Stimulated activated CD4-positive, alpha-beta T cell treated with anti-CD3 and anti-CD28 coated beads, TNF-alpha, amount 100 ng/mL, for 1 hour (primary cell): ENCODE measurements at places on chromosomes 5 and 9.
A peak's percentile ranks its signal among the peaks of the same experiment; 100 is the strongest.

DNA sequence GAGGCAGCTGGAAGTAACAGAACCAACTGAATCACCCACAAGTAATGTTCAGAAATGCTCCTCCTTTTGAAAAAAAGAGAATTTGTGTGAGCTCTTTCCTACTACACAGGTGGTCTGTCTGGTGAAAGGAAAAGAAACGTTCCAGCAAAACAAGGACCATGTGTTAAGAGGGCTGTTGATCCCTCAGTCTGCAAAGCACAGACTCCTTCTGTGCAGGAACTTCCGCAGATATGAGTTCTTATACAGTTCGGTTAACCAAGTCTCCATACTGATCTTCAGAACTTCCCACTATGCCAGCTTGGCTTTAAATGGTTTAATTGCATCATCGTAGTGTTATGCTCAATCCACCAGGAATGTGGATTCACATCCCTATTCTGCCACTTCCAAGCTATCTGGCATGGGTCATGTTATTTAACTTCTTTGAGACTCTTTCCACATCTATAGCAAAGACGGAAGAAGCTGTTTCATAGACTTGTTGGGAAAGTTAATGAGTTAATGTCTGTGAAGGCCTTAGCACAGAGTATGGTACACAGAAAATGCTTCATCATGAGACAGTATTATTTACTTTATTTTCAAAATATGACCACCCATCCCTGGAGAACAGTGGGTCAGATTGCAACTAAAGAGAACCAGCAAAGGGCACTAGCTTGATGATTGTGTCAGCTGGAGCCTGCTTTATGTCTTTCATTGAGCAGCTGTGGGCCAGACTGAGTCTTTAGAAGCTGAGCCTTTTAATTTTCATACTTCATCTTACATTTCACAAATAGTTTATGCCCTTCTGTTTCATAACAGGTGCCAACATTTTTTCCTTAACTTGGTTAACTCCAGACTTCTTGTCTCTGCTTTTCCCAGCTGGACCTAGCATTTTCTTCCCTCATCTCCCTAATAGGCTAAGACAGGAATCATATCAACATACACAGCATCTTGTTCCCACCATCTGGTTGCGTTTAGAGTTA, 89.9 kb downstream of the MAMDC2 start:
- DNase-seq = no peak

- peak; percentile 45 for DNase-seq
Measured at GRCh38 chr9:36136272-36136893, at the start of gene GLIPR2. GLIPR2 (plus strand) TSS chr9:36136733; CDS start chr9:36136779, 46 bp downstream.

GRCh38 chr9:86948074-86948929, 996 bp upstream of the GAS1 start:
- peak; percentile 60 for DNase-seq

DNA sequence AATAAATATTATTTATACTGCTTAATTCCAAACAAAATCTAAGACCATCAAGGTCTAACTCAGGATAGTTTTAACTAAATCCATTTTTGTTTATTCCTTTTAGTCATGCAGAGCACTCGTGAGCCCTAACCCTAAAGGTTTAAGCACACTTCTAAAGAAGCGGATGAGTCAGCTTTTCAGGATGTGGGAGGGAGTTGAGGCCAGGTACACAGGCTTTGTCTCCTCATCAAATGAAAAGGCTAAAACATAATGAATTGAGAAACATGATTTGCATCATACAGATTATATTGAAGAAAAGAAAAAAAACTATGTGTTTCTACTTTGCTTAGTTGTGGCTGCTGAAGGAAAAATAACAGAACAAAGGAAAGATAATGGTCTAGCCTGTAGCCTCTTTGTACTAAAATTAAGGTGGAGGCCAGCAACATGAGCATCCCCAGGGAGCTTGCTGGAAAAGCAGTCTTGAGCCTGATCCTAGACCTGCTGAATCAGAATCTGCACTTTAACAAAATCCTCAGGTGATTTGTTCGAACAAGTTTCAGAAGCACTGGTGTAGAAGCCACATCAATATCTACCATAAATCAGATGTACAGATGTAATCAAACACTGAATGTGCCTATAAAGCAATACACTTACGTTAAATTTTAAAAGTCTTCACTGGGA, 21.1 kb upstream of the ISCA1 start:
- no peak for DNase-seq

- DNase-seq = no peak
Measured at GRCh38 chr9:72955126-72955455, 2.2 kb upstream of the ALDH1A1 start.

DNA sequence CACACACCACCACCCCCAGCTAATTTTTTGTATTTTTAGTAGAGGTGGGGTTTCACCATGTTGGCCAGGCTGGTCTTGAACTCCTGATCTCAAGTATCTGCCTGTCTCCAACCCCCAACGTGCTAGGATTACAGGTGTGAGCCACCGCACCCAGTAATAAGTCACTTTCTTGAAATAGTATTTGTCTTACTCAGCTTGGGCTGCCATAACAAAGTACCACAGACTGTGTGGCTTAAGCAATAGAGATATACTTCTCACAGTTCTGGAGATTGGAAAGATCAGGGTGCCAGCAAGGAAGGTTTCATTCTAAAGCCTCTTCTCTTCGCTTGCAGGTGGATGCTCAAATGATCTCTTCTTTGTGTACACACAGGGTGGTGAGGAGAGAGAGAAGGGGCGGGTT, 99.8 kb downstream of the ARRDC3 start:
- DNase-seq = no peak

- no peak for DNase-seq
Measured at GRCh38 chr9:84513979-84514378, 155.6 kb upstream of the NTRK2 start.

DNA sequence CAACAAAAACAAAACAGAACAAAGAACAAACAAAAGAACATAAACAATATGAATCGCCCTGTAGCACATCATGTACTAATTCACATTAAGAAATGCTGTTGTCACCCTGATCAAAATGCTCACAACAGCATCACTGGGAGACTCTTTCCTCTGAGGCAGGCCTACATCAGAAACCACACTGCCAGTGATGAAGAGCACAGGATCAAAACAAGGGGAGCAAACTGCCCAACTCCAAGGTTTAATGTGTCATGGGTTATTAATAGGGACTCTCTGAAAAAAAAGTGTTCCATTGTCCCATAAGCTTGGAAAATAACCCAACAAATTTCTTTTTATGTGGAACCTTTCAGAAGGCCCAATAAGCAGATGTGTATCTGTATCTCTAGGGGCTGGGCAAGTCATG, 74.2 kb downstream of the PTPN3 start:
- DNase-seq = no peak

GRCh38 chr5:68374796-68375518, 159.4 kb downstream of the PIK3R1 start:
- DNase-seq = no peak

GRCh38 chr9:4980086-4980727, 4.9 kb upstream of the JAK2 start:
- no peak for DNase-seq

DNA sequence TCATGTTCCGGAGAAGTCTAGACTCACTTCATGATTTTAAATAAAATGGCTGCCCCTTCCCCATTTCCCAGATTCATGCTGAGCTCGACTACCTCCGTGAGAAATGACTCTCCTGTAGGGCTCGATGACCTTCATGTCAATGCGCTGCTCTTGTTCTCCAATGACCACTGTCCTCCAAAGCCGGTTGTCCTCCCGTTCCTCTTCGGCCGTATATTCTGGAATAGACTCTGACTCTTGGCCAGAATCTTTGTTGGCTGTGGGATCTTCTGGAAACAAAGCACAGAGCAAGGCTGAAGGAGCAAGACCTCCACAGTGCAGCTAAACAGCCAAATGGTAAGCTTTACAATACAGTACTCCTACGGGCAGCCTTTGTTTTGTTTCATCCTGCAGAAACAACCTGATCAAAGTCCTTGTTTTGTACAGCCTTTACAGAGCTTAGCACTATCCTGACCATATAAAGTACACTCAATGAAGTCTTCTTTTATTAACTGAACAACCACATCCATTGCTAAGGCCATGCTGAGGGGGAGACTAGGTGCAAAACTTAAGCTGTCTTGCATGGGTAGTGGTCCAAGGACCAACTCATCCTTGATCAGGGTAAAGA, 119.5 kb upstream of the PCA3 start:
- no peak for DNase-seq

GRCh38 chr5:1544294-1544961, 20.7 kb upstream of the LPCAT1 start:
- no peak for DNase-seq

DNA sequence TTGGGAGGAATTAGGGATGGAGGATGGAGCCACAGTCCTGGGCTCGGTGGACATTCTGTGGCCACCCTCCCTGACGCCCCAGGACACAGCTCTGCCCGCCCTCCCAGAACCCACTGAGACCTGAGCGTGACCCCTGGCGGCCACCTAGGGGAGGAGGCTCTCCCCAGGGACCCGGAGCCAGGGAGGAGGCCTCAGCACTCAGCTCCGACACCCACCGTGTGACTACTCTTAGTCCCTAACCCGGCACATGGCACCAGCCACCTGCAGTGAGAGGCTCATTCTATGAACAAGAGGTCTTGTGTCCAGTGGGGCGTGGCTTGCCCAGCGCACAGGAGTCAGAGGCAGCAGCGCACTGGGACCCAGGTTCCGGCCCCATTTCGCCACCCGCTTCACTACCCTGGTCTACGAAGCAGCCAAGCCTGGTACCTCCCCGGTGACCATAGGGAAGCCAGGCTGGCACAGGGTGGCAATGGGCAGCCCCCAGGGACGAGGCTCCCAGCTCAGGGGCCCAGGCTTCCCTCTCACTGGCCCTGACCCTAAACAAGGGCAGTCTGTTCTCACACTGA, 10.2 kb downstream of the SARDH start:
- no peak for DNase-seq

- no peak for DNase-seq
Measured at GRCh38 chr5:125142458-125142857, 396.0 kb upstream of the ZNF608 start.

DNA sequence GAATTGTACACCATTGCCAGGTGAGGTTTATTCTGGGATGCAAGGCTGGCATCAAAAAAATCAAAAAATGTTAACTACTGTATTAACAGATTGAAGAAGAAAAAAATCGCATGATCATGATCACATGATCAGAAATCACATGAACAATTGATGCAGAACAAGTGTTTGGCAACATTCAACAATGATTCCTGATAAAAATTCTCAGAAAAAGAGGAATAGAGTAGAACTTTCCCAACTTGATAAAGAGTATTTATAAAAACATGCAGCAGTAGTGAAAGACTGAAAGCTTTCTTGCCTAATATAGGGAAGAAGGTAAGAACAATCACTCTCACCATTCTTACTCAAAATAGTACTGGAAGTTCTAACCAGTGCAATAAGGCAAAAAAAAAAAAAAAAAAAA, 16.4 kb downstream of the SLCO4C1 start:
- DNase-seq = no peak

DNA sequence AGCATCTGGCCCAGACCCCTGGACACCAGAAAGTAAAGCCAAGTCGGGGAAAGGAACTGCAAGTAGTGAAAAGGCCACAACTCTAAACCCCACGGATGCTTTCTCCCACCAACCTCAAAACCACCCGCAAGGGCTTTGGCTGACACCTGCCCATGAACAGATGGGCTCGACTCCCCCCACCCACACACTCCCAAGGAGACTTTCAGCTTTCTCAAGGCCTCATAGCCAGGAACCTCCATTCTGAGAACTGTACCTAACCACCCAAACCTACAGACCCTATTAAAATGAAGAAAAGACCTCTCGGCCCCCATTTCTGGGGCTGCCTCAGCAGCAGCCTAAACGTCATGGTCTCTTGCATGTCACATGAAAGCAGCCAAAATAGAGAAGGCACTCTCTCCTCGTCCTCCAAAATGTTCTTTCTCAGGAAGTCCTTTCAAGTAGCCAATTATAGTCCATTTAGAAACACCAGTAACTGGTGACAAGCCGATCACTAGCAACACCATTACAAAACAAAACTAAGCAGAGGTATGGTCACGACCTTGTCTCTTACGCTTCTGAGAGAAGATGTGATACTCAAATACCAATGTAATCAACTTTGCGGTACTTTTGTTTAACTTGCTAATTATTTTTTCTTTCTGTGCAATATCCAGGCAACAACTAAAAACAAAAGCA, 2.9 kb downstream of the B4GALT1 start:
- no peak for DNase-seq

- no peak for DNase-seq
Measured at GRCh38 chr5:71836559-71837112, 117.6 kb downstream of the CARTPT start.

- peak; percentile 21 for DNase-seq
Measured at GRCh38 chr5:154756868-154757813, 2.0 kb downstream of the LARP1 start.

DNA sequence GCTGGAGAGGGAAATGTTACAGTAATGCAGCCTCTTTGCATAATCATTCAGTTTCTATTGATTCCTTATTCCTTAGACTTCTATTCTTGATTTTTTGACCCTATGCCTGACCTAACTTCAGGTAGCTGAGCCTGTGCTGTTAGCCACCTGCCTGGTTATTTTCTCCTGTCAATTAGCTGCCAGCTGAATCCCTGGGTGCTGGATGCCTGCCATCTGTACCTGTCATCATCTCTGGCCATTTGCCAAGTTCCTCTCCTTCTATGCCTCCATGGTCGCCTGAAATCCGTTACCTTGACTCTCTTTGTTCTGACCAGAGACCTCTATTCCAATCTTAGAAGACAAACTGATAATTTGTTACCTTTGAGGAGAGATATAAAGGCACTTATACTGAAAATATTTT, 178.3 kb downstream of the CAVIN4 start:
- DNase-seq = no peak

DNA sequence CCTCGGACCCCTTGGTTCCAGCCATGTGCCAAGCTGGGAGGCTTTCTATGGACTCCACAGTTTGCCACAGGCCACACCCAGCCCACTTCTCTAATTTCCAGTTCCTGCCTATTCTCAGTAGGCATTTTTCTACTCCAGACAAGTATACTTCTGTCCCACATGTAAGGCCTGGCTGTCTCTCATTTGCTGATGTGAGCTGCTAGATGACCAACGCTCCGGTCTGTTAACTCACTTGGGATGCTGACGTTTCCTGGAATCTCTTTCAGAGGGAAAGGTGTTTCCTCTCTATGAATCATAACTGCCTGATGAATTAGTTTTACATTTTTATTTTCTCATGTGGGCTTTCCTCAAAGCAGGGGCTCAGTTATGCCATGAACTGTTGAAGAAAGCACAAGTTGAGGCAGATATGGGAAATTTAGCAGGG, 36.3 kb downstream of the ERGIC1 start:
- no peak for DNase-seq
